ENCODE measurements at places on chromosomes 6 and 20.

- DNase-seq: no peak
These were observed 117.6 kb upstream of the PHACTR1 start for GRCh38 chr6:12598919-12599318.

- peak; percentile 32 for DNase-seq
These were observed 421.1 kb upstream of the AGPAT4 start for GRCh38 chr6:161694995-161695394.

DNA sequence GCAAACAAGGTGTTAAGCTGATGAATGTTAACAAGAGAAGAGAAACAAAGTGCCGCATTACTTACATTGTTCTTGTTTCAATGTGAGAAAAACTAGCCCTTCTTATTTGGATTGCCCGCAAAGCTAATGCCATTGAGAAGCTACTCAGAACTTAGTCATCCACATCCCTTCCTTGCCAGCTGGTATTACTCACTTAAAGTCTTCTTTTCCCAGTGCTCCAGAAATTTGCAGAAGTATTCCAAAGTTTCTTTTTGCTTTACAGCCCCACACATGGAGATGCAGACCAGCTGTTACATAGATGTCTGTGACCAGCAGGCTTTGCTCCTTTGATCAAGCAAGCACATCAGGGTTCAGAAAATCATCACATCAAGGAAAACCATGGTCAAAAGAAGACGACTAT, 529.0 kb downstream of the TBC1D32 start:
- no peak for DNase-seq

- DNase-seq: no peak
These were observed 97.3 kb upstream of the MLIP start for GRCh38 chr6:54013966-54014365.

DNA sequence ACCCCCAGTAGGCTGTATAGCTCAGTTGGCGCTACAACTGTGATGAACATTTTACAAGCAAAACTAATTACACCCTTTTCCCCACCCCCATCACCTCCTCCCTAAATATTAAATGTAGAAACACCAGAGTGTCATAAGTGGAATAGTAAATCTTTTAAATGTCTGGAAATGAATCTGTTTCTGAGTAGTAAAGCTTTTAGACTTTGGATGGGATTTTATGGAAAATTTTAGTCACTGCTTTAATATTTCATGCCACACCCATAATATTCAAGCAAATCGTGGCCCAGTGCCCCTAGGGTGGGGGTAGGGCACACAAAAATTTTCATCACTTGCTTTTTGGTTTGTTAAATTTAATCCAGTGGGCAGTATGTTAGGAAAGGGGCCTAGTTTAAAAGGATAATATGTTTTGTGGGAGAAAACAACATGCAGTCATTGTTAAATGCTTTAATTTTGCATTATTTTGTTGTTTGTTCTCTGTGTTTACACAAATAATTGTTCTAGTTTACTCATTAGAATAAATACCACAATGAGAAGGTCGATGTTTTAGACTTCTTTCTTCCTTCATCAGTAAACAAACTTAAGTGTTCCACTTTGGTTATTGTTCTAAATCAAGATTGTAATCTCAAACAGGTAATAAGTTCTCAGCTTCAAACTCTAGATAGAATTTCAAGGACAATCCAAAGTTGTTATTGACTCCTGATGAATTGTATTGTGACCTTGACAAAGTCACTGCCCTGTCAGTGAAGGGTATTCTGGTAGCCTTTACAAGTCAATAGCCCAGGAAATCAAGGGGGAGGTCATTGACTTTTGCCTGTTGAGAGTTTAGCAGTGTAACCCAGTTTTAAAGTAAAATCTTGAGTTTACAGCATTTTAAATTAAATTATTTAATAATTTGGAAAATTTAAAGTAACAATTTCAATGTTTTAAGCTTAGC, 79.2 kb downstream of the CBFA2T2 start:
- DNase-seq: peak; percentile 18

Data from pons (tissue), 1 donor.